ENCODE measurements at places on chromosomes 5 and 9.

DNA sequence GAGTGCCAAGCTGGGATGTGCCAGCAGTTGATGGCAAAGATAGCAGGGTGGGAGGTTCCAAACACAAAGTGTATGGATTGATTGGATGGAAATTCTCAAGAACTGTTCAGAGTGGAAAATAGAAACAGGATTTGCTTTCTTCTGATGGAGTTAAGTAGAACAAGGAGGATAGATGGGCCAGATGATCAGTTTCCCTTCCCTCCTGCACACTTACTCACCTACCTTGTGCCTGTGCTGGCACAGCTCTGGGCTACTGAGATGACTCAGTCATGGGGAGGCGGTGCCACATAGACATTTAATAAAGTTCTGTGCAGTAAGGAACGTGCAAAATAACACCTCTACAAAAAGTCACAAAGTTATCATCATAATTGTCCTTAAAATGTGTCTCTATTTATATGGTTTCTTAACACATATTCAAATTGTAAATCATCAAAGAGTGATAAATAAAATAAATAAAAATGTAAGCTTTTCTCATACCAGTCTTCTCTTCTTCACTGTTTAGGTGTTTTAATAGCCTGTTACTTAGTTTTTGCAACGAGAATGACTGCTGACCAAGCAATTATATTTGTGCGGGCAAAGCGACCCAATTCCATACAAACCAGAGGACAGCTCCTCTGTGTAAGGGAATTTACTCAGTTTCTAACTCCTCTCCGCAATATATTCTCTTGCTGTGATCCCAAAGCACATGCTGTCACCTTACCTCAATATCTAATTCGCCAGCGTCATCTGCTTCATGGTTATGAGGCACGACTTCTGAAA is 12.7 kb downstream of the PTPDC1 start:
- no peak for DNase-seq

DNA sequence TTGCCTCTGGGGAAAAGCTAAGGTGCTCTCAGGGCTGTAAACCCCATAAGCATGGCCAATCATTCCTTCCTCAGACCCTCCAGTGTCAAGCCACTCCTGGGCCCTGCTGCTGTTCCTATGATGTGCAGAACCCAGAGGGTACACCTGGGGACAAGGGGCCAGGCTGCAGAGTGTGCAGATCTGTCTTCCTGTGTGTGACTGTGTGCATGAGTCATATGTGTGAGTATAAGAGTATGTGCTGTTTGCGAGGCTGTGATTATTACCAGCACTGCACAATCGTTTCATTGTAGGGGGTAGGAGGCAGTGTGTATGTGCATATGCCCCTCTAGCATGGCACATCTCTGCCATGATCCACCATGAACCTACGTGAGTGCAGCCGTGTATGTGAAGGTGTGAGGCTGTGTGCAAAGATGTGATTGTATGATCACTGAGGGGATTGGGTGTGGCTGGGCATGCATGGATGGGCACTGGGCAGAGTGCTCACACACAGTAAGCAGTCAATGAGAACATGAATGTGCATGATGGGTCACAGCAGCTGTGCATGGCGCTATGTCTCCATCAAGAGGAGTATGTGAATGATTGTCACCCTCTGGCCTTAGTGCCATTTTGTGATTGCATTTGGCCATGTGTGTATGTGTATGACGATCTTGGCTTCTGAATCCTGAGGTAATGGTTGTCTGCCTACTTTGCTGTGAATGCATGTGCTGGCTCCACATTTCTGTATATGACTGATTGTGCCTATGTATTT is 2.4 kb upstream of the OR1K1 start:
- no peak for DNase-seq

GRCh38 chr5:39519566-39520231 is 94.9 kb upstream of the DAB2 start:
- no peak for DNase-seq

DNA sequence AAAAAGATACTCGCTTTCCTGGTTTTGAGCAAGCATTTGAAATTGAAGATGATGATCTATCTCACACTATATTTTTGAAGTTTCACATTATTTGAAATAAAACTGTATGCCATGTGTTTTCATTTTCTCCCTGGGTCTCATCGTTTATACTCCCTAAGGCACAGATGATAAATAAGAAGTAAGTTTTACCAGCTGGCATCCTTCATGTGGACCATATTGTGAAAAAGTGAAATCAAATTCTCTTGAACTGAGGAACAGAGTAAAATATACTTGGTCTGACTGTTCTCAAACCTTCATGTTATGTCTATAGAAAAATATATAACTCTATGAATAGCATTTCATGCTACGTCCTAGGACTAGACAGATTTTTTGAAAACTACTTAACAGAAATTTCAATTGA is 1600.9 kb upstream of the C9orf72 start:
- no peak for DNase-seq

GRCh38 chr5:154995679-154996078 is 17.9 kb upstream of the KIF4B start:
- DNase-seq: no peak

DNA sequence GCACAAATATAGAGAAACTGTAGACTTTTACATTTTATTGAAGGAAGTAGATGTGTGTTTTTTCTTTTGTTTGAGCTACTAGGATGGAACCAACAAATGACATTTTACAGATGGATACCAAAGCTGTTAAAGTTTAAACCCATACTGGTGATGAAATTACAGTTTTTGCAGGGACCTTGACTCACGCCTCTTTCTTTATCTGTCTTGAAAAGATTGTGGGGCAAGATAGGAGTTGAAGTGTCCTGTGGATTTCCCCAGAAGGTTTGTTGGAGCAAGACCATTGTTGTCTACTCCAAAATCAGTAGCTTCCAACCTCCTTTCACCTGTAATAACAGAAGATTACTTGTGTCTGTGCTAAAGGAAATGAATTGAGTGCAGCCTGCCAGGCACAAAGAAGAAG is 4.1 kb upstream of the C5orf63 start:
- DNase-seq: no peak

GRCh38 chr9:23820451-23821374 is 5.3 kb downstream of the ELAVL2 start:
- no peak for DNase-seq

GRCh38 chr5:139976703-139977102 is 66.4 kb downstream of the NRG2 start:
- no peak for DNase-seq

GRCh38 chr5:108947164-108947563 is 199.5 kb downstream of the FER start:
- DNase-seq: no peak

- DNase-seq: no peak
Observed at GRCh38 chr5:134426361-134426760, 14.7 kb upstream of the CDKN2AIPNL start.

DNA sequence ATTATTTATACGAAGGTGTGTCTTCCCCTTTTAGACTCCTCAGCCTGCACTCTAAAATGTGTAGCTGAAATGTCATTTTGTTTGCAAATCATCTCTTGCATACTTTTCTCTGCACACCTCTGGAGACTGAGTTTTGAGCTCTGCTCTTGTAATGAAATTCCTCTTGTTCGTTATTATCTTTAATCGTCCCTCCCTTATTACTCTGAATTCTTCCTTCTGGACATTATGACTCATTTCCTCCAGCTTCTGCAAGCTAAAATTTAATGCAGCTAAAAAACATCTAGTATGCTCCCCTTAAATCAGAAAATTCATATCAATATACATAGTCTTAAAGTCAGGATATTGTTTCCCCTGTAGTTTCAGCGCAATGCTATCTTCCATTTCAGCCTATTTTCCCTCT is 13.5 kb downstream of the ISL1 start:
- DNase-seq: no peak

- peak; percentile 47 for DNase-seq
Observed at GRCh38 chr9:29214154-29214689, 1640.9 kb upstream of the C9orf72 start.

DNA sequence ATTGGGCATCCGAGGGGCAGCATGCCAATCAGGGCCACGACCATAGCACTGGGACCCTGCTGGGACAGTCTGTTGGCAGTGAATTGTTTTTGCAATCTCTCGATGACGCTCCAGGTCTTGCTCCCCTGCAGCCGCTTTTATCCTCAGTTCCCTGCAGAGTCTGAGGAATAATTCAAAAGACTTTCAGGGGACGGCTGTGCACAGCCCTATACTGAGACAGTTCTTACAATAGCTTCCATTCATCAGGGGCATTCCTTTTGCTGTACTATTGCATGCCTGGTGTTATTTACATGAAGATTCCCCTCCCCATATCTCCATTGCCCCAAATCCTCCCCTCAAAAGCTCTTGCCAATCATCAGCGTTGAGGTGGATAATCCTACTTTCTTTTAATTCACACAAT is 163.3 kb upstream of the WWC1 start:
- no peak for DNase-seq

DNA sequence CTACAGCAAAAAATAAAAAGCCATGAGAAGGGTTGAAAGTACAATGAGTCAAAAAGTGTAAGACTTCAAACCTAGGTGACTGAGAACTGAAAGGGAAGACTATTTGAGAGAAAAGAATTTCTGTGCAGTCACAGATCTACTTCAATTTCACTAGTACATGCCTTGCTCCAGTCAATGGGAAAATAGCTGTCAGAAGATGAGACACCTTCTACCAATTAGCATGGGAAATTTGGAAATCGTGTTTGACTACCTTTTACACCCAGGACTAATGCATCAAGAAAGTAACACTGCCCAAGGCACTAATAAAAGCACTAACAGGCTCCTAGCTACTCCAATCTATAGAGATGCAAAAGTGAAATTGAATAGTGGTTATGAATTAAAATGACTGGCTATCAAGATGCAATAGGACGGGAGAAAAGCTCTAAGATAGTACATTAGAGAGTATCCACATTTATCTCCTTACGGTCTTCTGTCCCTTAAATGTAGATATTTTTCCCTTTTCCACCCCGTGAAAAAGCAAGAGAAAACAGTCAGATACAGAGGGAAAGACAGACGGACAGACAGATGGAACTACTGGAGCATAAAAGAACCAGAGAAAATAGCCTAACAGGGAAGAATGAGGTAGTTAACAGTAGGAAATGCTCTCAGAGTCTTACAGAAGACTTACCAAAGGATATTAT is 15.2 kb downstream of the ERP44 start:
- DNase-seq: no peak

DNA sequence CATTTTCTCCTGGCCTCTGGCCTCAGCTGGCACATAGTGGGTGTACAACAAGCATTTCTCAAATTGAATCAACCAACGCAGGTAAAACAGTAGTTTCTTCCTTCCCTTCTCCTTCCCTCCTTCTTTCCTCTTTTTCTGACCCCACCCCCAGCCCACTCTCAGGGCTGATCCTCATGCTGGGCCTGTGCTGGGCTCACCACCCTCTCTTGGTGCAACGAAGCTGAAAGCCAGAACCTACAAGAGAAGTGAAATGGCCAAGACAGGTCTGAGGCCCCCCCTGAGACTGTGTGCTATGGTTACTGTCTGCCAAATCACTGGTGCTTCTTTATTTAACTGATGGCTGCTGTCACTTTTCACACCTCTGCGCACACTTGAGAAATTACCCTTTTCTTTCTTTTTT is 53.0 kb upstream of the BOD1 start:
- no peak for DNase-seq

GRCh38 chr5:19534751-19535150 is 453.2 kb downstream of the CDH18 start:
- DNase-seq: no peak

- no peak for DNase-seq
Observed at GRCh38 chr5:109062664-109063063, 315.0 kb downstream of the FER start.

DNA sequence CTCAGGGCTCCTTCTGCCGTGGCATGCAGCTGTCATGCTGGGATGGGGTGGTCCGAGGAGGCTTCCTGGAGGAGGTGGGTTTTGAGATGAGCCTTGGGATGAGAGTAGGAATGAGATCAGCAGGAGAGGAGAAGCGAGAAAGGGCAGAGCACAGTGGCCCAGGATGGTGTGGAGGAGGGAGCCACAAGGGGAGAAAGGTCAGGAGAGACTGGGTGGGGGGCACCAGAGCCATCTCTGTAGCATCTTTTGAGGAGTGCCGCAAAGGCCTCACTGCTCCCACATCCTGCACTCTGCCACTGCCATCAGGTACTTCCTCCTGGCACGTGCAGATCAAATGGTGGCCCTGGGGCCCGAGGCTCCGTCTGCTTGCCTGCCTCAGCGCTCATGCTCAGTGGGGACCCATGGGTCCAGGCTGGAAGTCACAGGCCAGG is 150.2 kb downstream of the MACROH2A1 start:
- DNase-seq: no peak

DNA sequence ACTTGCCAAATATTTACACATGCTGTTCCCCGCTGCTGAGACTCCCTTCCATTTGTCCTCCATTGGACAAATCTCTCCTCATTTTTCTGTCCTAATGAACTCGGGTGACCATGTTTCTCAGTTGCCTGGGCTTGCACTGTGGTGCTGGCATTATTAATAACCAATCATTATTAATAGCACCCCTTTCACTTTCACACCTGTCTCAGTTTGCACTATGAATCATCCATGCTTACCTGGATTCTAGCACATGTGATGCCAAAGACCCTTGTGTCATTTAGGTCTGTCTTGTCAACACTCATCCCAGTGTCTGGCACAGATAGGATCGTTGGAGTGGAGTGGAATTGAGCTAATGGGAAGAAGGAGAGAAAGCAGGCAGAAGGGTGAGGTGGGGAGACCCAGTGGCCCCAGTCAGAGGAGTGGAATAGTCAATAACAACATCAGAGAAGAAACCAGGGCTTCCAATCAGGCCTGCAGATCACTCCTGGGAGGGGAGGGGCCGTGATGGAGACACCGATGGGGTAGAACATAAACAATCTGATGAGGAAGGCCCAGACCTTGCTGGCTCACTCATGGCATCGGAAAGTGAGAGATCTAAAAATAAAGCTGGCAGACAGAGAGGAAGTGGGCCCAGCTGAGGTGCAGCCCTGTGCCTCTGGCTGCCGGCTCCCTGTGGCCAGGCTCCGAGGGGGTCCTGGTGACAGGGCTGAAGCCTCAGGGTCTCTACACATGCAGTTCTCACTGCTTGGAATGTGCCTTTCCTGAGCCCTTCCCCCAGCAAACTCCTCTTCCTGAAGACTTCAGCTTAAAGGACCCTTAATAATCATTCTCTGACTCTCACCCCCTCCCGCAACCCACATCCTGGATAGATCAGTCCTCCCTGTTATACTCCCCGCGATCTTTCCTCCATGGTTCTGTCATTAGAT is 33.5 kb upstream of the CRB2 start:
- no peak for DNase-seq

- DNase-seq: no peak
Observed at GRCh38 chr9:89554307-89555035, 50.3 kb upstream of the GADD45G start.

GRCh38 chr5:174204535-174205313 is 159.2 kb downstream of the NSG2 start:
- no peak for DNase-seq

GRCh38 chr5:156402387-156402921 is 75.5 kb downstream of the SGCD start:
- peak; percentile 47 for DNase-seq

- no peak for DNase-seq
Observed at GRCh38 chr9:109499631-109500410, 1.7 kb upstream of the PTPN3 start.

- DNase-seq: no peak
Observed at GRCh38 chr5:54742417-54742891, 224.9 kb downstream of the SNX18 start.

DNA sequence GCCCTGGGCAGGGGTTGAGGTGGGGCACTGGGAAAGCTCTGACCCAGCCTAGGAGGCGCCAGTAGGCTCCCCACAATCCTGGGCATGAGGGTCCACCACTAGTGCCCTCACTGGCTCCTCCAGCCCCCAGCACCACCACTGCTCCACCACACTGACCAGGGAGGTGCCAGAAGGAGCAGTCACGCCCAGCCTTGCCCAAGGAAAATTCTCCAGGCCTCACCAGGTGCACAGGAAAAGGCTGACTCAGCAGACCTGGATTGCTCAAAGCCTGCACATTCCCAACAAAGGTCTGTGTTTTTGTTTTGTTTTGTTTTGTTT is 62.9 kb downstream of the ZNF354C start:
- DNase-seq: no peak
